ENCODE measurements at places on chromosomes 5 and 9.

GRCh38 chr9:136374183-136374575, 710 bp upstream of the CARD9 start:
- no peak overlapping the region for H3K4me3 ChIP-seq
- no peaks in the 10 kb centered on the region for H3K27me3 ChIP-seq
- H3K27ac ChIP-seq, result no peak overlapping the region
- no peak for DNase-seq

GRCh38 chr9:109253637-109254284, 67.1 kb downstream of the EPB41L4B start:
- peaks cover 2% of the 10 kb centered on the region for H3K36me3 ChIP-seq
- no peaks in the 10 kb centered on the region for H3K27me3 ChIP-seq
- no peak overlapping the region for H3K4me3 ChIP-seq
- DNase-seq, result no peak
- no peak overlapping the region for H3K27ac ChIP-seq

GRCh38 chr5:132826424-132827082, 3.9 kb downstream of the SHROOM1 start:
- H3K4me3 ChIP-seq, result no peak overlapping the region
- H3K27ac ChIP-seq, result no peak overlapping the region
- peaks cover 60% of the 10 kb centered on the region for H3K27me3 ChIP-seq
- H3K4me1 ChIP-seq, result peaks cover 20% of the 10 kb centered on the region

DNA sequence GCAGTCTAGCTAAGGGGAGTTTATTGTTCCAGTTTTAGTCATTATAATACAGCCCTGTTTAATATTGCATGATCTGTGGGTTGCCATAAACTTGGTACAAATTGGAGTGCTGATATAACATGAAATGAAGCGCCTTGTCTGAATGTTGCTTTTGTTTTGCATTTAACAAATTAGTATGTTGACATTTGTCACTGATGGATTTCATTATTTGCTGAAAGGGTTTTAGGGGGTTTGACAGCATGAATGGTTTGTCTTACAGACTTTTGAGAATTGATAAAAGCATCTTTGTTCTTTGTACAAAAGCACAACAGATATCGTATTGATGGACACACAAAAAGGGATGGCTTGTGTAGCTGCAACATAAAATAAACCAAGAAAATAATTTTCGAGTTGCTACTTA, 178.3 kb downstream of the AOPEP start:
- no peak for DNase-seq
- no peak overlapping the region for H3K27ac ChIP-seq
- no peaks in the 10 kb centered on the region for H3K36me3 ChIP-seq

DNA sequence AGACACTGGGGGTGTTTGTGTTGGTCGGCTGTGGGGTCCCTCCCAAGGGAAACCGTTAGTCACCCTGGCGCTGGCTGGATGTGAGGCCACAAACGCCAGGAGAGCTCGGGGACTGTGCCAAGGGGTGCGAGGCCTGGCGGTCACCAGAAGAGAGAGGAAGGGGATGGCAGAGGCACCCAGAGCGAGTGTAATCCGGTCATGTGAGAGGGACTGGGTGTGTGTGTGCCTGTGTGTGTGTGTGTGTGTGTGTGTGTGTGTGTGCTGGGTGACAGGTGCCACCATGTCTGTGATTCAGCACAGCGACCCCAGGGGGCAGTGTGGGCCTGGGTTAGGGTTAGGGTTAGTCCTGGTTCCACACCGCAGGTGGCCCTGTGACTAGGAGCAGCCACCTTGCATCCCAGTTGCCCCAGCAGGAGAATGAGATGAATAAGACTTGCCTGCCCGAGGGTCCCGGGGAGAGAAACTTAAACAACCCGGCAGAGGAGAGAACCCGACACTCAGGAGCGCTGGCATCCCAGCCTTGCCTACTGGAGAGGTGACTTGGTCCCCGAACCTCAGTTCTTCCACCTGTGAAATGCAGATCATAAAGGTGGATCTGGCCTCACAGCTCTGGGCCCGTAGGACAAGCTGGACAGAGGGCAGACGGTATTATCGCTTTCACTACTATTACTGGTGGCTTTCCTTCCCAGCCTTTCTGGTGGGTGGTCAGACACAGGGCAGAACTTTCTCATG, 1.4 kb upstream of the ADAMTSL2 start:
- peaks cover 22% of the 10 kb centered on the region for H3K4me1 ChIP-seq
- no peak overlapping the region for H3K27ac ChIP-seq
- DNase-seq, result peak; percentile 93
- no peaks in the 10 kb centered on the region for H3K36me3 ChIP-seq
- no peak overlapping the region for H3K4me3 ChIP-seq

DNA sequence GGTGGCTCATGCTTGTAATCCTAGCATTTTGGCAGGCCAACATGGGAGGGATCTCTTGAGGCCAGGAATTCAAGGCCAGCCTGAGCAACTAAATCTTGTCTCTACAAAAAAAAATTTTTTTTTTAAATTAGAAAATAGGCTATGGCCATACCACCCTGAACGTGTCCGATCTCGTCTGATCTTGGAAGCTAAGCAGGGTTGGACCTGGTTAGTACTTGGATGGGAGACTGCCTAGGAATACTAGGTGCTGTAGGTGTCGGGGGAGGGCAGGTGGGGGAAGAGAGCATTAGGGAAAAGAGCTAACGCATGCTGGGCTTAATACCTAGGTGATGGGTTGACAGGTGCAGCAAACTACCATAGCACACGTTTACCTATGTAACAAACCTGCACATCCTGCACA, 39.5 kb downstream of the DDX4 start:
- H3K27me3 ChIP-seq, result no peaks in the 10 kb centered on the region
- DNase-seq, result no peak
- no peak overlapping the region for H3K27ac ChIP-seq
- no peaks in the 10 kb centered on the region for H3K36me3 ChIP-seq

- H3K36me3 ChIP-seq, result no peaks in the 10 kb centered on the region
- no peak overlapping the region for H3K27ac ChIP-seq
- DNase-seq, result no peak
- H3K27me3 ChIP-seq, result no peaks in the 10 kb centered on the region
Measured at GRCh38 chr5:159215886-159216285, 6.5 kb upstream of the RNF145 start.

GRCh38 chr5:168946363-168946762, 354.6 kb downstream of the SLIT3 start:
- no peaks in the 10 kb centered on the region for H3K27me3 ChIP-seq
- peak; percentile 61 for DNase-seq
- no peak overlapping the region for H3K4me3 ChIP-seq
- H3K36me3 ChIP-seq, result no peaks in the 10 kb centered on the region
- H3K27ac ChIP-seq, result no peak overlapping the region
- H3K4me1 ChIP-seq, result peaks cover 2% of the 10 kb centered on the region

DNA sequence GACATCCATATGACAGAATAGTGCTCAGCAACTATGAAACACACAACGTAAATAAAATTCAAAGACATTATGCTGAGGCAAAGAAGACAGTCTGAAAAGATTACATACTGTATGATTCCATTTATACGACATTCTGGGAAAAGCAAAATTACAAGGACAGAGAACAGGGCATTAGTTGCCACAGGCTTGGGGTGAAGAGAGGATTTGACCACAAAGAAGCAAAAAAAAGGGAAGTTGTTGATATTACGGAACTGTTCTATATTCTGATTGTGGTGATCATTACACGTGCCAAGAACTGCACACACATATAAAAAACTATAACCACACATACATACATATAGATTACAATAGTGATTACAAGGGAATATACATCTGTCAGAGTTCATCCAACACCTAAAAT, 24.1 kb downstream of the CDK5RAP2 start:
- DNase-seq, result no peak
- no peaks in the 10 kb centered on the region for H3K27me3 ChIP-seq
- H3K27ac ChIP-seq, result no peak overlapping the region
- H3K4me3 ChIP-seq, result no peak overlapping the region
- H3K4me1 ChIP-seq, result no peaks in the 10 kb centered on the region
- peaks cover 3% of the 10 kb centered on the region for H3K36me3 ChIP-seq

- H3K27ac ChIP-seq, result no peak overlapping the region
- no peaks in the 10 kb centered on the region for H3K36me3 ChIP-seq
- DNase-seq, result no peak
- H3K4me1 ChIP-seq, result no peaks in the 10 kb centered on the region
- no peak overlapping the region for H3K4me3 ChIP-seq
- H3K27me3 ChIP-seq, result no peaks in the 10 kb centered on the region
Measured at GRCh38 chr9:122394265-122395125, 23.7 kb downstream of the PTGS1 start.

DNA sequence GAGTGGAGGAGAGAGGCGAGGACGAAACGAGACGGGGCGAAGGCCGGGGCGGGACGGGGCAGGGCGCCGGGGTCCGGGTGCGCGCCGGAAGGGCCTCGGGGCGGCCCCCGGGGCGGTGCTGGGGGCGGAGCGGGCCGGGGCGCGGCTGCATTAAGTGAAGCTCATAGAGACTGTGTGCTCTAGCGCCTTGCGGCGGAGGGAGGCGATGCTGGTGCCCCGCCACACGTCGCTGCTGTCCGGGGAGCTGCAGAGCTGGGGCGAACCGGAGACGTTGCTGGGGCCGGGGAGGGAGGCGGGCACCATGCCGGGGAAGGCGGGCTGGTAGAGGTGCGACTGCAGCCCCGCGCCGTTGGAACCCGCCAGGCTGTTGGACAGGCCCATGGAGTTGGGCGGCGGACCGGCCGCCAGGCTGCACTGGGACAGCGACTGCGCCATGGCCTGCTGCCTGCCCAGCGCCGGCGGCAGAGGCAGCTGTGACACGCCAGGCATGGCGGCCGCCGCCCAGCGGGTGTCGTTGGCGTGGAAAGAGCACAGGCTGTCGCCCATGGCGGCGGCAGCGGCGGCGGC, 8.3 kb downstream of the OTP start:
- H3K27ac ChIP-seq, result no peak overlapping the region
- peaks cover 6% of the 10 kb centered on the region for H3K4me1 ChIP-seq
- peak overlapping the region; percentile 29 for H3K4me3 ChIP-seq

- H3K4me1 ChIP-seq, result no peaks in the 10 kb centered on the region
- H3K27me3 ChIP-seq, result no peaks in the 10 kb centered on the region
Measured at GRCh38 chr9:69078581-69078980, 43.0 kb downstream of the FXN start.

DNA sequence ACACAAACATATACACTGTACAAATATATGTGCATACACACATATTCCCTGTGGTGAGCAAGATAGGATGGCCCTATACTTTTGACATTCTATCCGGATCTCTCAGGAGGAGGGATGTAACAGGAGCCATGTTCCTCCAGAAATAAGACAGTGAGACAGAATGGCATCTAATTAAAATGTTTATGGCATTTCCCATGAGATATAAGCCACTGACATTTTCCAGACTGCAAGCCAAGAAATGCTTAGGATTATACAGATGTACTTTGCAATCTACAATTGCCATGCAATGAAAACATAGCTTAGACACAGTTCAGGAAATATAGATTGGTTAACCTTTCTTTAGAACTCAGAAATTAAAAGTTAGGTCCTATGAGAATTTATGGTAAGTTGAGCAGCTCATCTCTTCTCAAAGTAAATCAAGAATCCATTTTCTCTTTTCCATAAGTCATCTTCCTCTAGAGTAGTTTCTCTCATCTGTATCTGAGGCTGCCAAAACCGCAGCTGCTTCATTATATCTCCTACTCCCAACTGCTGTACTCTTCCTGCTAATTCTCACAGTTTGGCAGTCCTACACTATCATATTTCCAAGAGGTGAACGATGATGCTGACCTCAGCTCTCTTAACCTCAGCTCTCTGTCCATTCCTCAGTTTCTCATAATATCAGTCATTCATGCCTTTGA, 1719.1 kb downstream of the MAT2B start:
- H3K27me3 ChIP-seq, result no peaks in the 10 kb centered on the region
- no peak overlapping the region for H3K27ac ChIP-seq
- H3K36me3 ChIP-seq, result no peaks in the 10 kb centered on the region
- H3K4me1 ChIP-seq, result no peaks in the 10 kb centered on the region
- no peak for DNase-seq

DNA sequence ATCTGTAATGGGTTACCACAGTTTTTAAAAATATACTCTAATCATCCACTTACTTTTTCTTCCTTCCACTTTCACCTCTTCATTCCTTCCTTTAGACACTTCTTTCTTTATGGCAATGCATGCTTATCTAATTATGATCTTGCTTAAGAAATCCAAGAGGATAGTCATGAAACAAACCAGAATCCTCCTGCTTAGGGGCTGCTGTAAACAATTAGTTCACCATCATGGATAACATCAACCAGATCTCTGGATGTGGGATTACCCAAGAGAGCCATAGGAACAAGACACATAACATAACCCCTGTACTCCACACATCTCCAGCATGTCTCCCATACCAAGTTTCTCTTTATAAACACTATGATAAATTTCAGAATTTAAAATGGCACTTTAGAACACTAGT, 713.4 kb upstream of the PTPRD start:
- no peaks in the 10 kb centered on the region for H3K36me3 ChIP-seq
- no peak overlapping the region for H3K27ac ChIP-seq
- no peaks in the 10 kb centered on the region for H3K4me1 ChIP-seq
- H3K4me3 ChIP-seq, result no peak overlapping the region
- no peak for DNase-seq

Measured in H1 (cell line).